T-cell (primary cell): ENCODE measurements at places on chromosomes 2 and 18.

- no peak for DNase-seq
These were observed at the start of gene CCDC68 for GRCh38 chr18:54958704-54959625. Gene CCDC68, minus strand, starts transcription at chr18:54959461. Its CDS starts 16,670 bp downstream, at chr18:54942791.

- DNase-seq = no peak
These were observed 133.5 kb upstream of the HAAO start for GRCh38 chr2:42925742-42926433.

- DNase-seq = no peak
These were observed 16.9 kb upstream of the TUBB6 start for GRCh38 chr18:12291161-12291560.

DNA sequence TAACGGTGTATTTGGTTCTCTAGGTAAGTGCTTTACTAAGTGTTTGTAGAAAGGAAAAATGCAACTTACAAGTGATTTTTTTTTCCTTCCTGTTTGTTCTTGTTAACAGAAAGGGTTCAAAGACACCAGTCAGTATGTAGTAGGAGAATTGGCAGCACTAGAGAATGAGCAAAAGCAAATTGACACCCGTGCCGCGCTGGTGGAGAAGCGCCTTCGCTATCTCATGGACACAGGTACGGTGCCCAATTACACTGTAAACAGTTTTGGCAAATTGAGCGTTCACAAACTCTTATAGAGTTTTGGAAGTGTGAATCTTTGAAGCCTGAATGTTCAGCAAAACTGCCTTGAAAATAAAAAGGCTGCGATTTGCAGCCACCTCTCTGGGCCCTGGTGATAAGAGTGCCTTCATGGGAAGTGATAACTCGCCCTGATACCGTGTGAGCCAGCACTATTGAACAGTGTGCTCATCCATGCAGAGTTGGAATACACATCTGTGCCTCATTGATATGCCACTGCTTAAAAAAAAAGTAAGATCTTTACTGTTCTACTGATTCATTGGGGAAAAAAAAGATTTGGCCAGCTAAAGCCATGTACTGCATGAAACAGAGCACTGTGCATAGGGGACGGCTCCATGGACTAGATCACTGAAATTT lies 54.0 kb upstream of the OTX1 start:
- DNase-seq = no peak

- no peak for DNase-seq
These were observed 32.3 kb downstream of the SPAST start for GRCh38 chr2:32095671-32096070.

DNA sequence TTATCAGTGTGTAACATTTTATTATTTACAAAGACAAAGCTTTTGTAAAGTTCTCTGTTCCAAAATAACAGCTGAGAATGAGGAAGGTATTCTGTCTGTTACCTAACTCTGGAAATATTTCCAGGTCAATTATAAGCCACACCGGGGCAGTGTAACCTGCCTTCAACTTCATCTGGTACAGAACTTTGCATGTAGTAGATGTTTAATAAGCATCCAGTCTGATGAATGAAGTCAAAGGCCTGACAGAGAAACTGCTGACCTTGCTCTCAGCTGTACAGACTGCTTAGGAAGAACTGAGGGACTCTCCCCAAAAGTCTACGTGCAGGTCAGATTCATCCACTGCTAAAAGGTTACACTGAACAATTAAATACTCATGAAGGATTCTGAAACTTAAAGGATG lies 43.3 kb downstream of the WDFY1 start:
- DNase-seq = no peak

- DNase-seq = no peak
These were observed 86.5 kb upstream of the SLC14A2 start for GRCh38 chr18:45528712-45529336.

DNA sequence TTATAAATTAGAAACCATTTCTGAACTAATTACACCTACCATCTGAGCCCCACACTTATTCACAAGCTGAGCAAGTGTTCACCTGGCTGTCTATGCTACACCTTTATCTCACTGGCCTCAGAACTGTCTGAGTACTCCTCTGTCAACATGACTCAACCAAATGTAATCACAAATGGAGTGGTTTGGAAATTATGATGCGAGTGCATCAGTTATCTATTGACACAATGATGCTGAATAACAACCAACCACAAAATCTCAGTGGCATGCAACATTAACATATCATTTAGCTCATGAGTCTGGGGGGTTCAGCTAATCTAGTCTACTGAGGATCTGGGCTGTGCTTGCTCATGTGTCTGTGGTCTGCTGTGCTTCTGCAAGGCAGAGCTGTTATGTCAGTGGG lies 184.2 kb upstream of the NXPH2 start:
- DNase-seq = no peak

DNA sequence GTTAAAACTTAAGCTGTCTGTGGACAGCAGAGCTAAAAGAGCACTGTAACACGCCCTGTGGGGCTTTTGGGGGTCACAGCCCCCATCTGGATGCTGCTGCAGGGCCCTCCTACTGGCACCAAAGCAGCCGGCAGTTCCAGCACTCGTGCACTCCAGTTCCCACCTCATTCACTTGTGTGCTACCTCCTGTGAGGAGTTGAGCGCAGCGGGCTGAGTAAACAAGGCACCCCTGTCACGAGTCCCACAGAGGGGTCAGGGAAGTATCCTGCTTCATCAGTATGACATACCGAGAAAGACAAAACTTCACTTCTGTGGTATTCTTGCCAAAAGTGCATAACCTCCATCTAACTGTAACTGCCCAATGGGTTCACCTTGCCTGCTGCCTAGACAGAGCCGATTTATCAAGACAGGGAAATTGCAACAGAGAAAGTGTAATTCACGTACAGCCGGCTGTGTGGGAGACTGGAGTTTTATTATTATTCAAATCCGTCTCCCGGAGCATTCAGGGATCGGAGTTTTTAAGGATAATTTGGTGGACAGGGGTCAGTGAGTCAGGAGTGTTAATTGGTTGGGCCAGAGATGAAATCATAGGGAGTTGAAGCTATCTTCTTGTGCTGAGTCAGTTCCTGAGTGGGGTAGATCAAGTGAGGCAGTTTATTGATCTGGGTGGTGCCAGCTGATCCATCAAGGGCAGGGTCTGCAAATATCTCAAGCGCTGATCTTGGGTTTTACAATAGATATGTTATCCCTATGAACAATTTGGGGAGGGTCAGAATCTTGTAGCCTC lies 41.6 kb downstream of the TMEM17 start:
- DNase-seq = no peak

DNA sequence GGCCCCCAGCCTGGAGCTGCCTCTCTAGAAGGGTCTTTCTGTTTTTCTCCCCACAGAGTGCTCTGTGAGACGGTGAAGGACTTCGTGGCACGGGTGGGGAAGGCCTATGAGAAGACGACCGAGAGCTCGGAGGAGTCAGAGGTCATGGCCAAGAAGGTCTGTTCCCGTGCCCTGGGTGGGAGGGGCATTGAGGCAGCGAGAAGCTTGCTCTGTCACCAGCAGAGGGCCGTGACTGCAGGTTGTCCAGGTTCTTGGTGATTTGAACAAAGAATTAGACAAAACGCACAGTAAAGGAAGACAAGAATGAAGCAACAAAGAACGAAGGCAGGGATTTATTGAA lies 93.9 kb downstream of the DGKD start:
- DNase-seq = no peak

GRCh38 chr18:39825485-39826150 lies 2129.4 kb upstream of the PIK3C3 start:
- DNase-seq = no peak

GRCh38 chr2:69917852-69918251 lies 2.9 kb downstream of the MXD1 start:
- no peak for DNase-seq

- DNase-seq = no peak
These were observed 8.7 kb downstream of the GLS start for GRCh38 chr2:190889175-190889943.

DNA sequence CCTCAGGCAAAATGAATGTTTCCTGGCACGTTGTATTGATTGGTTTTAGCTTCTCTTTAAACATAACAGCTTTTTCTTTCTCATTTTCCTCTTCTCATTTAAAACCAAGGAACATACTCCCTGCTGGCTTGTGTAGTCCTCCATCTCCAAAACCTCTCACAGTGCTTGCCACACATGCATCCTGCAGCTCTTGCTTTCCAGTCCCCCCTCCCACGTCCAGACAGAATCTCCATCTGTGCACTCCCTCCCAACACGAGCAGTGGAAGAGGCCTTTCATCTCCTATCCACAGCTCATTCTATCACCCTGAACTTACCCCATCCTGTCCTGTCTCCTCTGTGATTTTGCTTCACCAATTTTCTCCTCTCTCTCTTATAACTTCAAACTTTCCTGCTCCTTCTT lies 99.6 kb upstream of the THSD7B start:
- DNase-seq = no peak

DNA sequence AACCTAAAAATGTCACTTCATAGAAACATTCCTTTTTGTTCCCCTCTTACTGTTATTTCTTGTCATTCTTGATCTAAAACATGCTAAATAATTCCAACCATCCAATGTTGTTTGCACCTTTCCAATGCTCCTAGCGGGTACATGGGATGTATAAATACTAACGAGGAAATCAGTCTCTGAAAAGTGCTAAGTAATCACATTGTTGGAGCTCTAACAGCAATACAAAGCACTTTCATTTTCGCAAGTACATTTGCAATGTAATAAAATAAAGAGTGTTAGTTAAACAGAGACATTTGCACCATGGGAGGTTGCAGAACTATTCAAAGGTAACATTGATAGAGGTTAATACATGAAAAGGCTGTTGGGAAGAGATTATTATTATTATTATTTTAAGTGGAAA lies 286.2 kb upstream of the ACVR2A start:
- no peak for DNase-seq

GRCh38 chr2:143633419-143633818 lies 504.2 kb downstream of the ARHGAP15 start:
- DNase-seq = no peak

DNA sequence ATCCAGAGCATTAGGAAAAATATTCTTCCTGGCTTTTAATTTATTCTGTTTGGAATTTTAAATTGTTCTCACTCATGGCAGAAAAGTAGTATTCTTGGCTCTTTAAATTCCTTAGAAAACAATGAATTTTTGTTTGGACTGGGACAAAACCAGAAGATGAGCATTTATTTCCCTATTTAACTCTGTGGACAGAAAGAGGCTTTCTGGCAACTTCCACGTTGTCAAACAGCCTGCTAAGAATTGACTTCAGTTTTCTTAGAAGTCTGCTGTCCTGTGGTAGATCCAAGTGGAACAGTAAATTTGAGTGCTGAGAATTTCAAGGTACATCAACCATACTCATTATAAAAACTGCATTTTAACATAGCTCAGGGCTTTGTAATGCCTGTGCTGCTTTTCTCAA lies 83.8 kb downstream of the MGAT5 start:
- no peak for DNase-seq
